ENCODE measurements at places on chromosomes 2 and 18. TPM values are rescaled to one million over a fixed set of nuclear protein-coding genes. Genes with fewer than 3 reads are reported as not detected.

Gene SERPINB7
- total RNA-seq = 0.19 TPM

Gene SULT1C4
- total RNA-seq = not detected

Gene RSAD2
- total RNA-seq = 37.2 TPM

- DNase-seq = peak; percentile 50
Observed at GRCh38 chr2:240916571-240917008, 10.5 kb downstream of the CROCC2 start.

Gene SP140
- total RNA-seq = 10.9 TPM

DNA sequence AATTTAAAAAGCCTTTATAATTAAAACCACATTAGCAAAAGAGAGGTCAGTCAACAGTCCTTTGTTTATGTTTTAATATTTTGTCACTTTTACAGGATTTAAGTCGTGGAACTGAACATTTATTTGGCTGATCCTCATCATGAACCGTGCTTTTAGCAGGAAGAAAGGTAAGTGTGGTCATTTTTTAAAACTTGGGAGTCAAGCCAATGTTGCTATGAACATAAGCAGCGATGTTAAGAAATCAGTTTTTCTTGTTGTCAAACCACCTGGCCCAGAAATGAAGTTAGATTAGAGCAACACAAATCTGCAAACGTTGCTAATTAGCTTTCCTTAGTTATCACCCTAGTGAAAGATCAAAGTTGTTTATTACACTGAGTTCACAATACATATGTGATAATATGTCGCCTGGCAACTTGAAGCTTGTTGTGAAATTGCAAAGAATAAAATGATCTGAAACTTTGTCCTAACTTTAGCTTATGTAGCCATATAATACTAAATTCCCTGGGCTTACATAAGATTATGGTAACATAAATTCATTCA lies 186.0 kb downstream of the GULP1 start:
- no peak for DNase-seq

DNA sequence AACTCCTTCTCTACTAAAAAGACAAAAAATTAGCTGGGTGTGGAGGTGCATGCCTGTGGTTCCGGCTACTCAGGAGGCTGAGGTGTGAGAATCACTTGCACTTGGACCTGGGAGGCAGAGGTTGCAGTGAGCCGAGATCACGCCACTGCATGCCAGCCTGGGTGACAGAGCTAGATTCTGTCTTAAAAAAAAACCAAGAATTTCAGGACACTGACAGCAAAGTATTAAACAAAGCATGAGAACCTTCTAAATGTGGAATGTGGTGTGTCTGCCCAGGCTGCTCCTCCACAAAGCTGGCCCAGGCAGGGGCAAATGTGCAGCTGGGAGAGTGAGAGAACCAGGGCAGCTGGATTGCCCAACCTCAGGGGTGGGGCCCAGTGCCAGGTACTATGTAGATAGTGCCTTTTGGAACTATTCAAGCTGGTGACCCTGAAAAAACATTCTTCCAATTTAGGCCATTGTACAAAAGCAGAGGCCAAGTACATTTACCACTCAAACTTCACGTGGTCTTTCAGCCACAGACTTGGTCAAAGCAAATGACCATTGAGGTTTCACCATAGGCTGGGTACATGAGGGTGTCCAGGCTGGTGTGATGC lies 6.7 kb upstream of the UGT1A5 start:
- peak; percentile 80 for DNase-seq

DNA sequence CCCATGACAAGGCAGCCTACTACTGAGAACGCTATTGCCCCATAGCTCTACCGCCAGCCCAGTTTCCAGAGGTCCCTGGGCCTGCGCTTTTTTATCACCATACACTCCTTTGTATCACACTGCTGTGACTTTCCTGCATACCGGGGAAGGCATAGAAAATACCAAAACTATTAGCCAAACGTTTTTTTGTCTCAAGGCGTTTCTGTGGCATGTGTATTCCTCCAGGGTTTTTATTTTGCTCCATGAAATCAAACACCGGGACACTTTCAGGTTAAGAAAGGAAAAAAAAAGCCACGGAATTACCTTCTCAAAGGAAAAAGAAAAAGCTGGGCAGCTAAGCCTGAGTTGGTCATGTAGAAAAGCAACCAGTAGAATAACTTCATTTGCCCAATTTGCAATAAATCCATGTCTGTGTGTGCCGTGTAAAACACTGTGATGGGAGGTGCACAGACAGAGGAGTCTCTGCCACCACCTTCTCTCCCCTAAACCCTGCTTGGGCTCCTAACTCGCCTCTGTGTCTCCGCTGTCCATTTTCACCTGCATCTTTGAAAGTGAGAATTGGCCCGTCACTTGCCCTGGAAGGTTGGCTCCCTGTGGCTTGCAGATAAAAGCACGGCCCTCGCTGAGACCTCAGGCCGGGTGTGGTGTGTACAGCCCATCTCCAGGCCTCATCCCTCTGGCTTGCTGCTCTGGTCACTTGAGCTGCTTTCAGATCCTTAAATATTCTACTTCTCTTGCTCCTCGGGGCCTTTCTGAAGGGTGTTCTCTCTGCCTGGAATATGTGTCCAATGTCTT lies 1.7 kb downstream of the AMER3 start:
- DNase-seq = no peak

GRCh38 chr2:221420245-221420644 lies 151.9 kb downstream of the EPHA4 start:
- DNase-seq = no peak

DNA sequence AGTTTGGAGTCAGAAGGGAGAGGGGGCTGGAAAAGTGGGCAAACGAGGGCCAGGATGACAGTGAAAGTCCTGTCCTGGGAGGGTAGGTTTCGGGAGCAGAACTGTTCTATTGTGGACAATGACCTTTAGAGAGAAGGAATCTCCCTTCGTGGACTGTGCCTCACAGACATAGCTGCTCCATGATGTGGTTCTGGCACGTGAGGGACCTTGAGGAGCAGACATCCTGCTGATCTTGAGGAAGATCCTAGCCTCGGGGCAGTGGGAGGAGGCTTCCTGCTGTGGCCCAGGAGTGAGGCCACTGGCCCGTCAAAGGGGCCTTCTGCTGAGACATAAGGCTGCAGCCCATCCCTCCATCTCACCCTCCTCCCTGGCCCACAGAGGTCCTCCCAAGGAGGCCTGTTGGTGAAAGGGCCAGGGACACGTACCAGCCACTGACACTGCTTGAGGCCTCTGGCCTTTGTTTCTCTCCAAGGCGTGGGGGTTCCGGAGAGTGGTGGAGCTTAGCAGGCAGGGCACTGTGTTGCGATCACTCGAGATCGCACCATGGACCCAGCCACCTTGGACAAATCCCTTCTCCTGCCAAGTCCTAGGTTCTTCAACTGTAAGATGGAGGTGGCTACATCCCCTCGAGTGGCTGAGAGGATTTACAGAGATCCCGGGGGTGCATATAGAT lies 167.2 kb downstream of the CELF4 start:
- no peak for DNase-seq

Gene PLCD4
- total RNA-seq = 0.95 TPM

Gene CD8B
- not detected for total RNA-seq

DNA sequence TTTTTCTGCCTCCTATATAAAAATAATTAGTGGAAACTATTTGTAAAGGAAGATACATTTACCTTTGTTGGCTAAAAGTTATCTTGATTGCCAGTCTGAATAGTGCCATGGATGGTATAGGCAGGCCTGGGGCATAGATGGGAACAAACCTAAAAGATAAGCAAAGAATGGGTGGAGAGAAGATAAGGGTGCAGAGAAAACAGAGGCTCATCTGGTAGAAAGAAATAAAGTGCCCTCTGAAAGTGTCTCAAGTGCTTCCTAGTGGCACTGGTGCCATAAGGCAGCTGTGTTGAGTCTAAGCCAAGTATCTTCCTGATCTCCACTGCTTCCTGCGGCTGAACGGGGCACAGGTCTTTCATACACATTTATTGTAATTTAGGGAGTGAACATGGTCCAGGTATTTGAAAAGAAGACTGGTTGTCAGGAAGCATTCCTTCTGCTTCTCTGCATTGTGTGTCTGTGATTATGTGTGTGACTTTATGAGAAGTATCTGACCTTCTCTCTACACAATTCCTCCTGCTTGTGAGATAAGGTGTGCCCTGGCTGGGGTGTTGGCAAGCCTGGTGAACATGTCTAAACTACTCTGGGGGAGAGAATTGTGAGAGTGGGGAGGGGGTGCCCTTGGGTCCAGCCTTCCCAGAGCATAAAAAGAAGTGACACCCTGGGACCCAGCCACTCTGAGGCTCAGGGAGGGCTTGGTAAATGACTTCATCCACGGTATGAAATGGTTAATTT lies 280.5 kb downstream of the CAMKMT start:
- no peak for DNase-seq

DNA sequence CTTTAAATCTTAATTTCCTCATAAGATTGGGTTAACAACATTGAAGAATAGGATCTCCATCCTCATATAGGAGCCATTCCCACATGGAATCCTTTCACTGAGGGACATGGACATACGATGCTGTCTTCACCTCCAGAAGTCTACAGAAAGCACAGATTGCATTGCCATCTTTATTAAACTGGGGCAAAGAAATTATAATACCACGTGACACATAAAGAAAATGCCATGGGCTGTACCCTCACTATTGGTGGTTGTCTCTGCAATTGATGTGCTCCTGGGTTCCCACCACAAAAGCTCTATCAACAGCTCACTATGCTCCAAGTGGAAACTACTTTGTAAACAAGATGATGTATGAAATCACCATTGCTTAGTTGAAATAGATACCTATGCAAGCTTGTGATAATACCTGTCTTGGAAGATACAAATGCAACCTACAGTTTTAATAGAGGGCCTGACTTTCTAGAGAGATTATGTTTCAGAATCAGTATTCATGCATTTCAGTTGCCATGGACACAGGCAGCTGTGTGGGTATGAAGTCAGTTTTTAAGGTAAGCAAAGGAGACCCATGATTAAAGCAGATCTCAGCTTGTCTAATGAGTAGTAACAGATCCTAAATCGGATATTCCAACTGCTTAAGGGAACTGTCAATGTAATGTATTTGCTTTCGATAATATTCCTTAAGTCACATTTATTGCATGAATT lies 337.0 kb downstream of the RAD51AP2 start:
- DNase-seq = no peak

Gene RPE
- total RNA-seq = 94.9 TPM

Gene ANO7
- 8.0 TPM for total RNA-seq

- no peak for DNase-seq
Observed at GRCh38 chr18:11494107-11494506, 115.3 kb upstream of the SLC35G4 start.

- DNase-seq = no peak
Observed at GRCh38 chr18:49967636-49968313, 154.4 kb upstream of the ACAA2 start.

Gene GDF7
- not detected for total RNA-seq

Gene ACADL
- 1.0 TPM for total RNA-seq

GRCh38 chr2:220753486-220753885 lies 818.6 kb downstream of the EPHA4 start:
- no peak for DNase-seq

DNA sequence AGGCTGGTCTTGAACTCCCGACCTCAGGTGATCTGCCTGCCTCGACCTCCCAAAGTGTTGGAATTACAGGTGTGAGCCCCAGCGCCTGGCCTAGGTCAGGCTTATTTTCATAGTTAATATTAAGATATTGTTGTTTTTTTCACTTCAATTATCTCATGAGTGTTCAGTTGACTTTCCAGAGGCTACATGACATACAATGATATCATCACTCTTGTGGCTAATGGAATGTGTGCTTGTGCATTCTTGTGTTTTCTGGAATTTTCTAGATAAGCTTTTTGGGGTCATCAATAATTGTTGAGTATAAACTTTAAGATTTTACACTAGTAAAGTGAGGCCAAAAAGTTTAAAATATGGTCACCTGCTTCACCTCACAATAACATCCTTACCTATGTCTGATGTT lies 180.9 kb downstream of the FIGN start:
- DNase-seq = no peak

GRCh38 chr18:12990641-12990966 lies 558 bp upstream of the CEP192 start:
- no peak for DNase-seq

DNA sequence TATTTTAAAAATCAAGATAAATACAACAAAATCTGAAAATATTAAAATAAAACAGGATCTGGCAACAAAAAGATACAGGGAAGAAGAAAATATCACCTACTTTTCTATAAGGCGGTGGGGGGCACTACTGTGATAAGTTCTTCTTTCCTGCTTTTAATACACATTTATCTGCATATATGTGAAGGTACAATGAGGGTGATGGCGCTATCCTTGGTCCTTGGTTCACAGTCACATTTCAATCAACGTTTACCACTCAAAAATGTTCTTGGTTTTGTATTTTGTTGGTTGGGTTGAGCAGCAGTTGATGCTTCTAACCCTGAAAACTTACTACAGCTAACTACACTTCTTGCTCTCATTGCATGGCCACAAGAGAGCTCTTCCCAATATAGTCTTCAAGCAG lies 112.4 kb downstream of the COL6A3 start:
- no peak for DNase-seq

DNA sequence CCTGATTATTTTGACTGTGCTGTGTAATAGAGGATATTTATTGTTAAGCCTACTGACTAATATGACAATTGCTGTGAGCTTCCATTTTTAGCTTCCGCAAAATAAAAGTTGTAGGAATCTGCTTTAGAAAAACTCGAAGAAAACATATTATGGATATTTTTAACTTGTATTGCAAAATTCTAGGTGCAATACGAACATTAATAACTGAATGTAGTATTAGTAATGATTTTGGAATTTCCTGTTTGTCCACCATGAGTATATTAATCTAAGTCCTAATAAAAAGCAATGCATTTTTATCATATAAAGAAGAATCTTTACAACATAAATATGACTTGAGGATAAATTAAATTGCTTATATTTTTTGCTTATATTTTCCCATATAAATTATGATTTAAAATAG lies 2.4 kb upstream of the DSC3 start:
- no peak for DNase-seq

DNA sequence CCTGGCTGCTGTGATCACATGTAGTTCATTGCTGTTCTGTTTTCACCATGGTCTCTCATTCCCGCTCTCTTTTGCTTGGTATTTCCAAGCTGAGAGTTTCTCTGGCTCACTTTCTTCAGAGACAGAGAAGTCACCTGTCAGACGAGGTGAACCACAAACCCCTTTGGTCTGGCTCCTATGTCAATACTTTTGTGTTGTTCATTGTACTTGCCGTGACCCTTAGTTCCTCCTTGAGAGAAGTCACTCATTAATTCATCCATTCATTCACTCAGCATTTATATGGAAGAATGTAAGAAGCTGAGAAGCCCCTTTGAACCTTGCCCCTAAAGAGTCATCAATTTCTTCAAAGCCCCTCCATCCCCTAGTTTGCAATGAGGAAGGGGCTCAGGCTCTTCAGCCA lies 15.2 kb downstream of the MCFD2 start:
- no peak for DNase-seq

GRCh38 chr2:108217211-108217610 lies 22.6 kb upstream of the SULT1C3 start:
- no peak for DNase-seq

Gene FNDC4
- 7.2 TPM for total RNA-seq

- no peak for DNase-seq
Observed at GRCh38 chr2:160401895-160402294, 91.7 kb downstream of the RBMS1 start.

Gene FSIP2
- total RNA-seq = 0.27 TPM

DNA sequence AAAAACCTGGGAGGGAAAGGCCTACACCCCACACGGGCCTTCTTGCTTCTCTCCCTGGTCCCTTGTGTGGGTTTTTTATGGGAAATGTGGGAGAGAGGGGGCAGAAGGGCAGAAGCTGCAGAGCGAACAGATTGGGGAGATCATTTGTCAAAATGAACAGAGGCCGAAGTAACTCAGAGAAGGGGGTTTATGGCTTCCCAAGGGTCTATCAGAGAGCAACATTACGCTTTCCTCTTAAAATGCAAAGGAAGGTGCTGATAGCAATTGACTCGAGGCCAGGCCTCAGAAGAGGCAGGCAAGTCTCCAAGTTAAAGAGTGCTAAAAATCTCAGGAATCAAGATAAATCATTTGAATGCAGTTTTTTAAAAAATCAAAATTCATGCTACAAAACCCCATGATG lies 101.5 kb downstream of the SGPP2 start:
- no peak for DNase-seq

Measured in Calu3 (cell line).